CD8-positive, alpha-beta memory T cell (primary cell): ENCODE measurements at places on chromosomes 1 and 21. TPM values are rescaled to one million over a fixed set of nuclear protein-coding genes. Genes with fewer than 3 reads are reported as not detected.

Gene MYOM3
- not detected for total RNA-seq

DNA sequence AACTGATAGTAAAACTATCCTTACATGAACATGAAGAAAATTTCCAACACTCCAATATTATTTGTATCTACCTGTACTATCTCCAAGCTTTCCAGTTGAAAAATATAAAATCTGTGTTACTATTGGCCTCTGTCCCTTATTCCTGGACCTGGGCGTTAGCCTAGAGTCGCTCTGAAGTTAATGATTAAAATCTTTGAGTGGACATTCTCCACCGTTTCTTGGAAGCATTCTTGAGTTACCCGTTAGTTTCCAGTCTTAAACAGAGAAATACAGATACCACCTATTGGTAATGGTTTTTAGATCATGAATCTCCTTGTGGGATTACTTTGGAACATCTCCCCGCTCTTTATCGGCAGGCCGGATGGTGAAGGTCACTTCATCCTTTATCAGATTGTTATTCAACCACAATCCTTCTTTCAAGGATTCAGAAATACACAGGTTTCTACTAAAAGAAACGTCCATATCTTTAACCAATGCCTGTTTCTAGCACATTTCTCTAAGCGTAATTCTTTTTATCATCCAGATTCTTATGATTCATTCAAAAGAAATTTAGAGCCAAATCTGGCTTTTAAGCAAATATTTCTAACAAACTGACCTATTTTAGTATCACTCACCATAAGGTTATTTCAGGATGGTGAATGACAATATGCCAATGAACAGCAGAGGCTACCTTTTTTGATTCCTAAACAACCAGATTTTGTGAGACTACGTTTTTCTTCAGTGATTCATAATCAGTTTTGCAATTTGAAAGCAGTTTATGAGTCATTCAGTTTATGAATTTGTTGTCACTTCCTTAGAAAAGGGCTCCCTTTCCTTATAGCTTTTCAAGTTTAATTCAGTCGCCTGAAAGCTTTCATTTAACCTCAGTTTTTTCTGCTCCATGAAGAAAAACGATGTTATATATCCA is 70.2 kb upstream of the ERRFI1 start:
- no peaks in the 10 kb centered on the region for H3K27me3 ChIP-seq
- H3K36me3 ChIP-seq: no peaks in the 10 kb centered on the region

- H3K4me3 ChIP-seq: no peak overlapping the region
- no peaks in the 10 kb centered on the region for H3K36me3 ChIP-seq
- H3K27me3 ChIP-seq: no peaks in the 10 kb centered on the region
- no peaks in the 10 kb centered on the region for H3K4me1 ChIP-seq
- no peak overlapping the region for H3K27ac ChIP-seq
- DNase-seq: no peak
Observed at GRCh38 chr1:201365251-201365650, 12.2 kb downstream of the TNNT2 start.

GRCh38 chr21:14284481-14284880 is 68.5 kb downstream of the RBM11 start:
- H3K4me1 ChIP-seq: no peaks in the 10 kb centered on the region
- H3K27ac ChIP-seq: no peak overlapping the region
- no peak for DNase-seq

DNA sequence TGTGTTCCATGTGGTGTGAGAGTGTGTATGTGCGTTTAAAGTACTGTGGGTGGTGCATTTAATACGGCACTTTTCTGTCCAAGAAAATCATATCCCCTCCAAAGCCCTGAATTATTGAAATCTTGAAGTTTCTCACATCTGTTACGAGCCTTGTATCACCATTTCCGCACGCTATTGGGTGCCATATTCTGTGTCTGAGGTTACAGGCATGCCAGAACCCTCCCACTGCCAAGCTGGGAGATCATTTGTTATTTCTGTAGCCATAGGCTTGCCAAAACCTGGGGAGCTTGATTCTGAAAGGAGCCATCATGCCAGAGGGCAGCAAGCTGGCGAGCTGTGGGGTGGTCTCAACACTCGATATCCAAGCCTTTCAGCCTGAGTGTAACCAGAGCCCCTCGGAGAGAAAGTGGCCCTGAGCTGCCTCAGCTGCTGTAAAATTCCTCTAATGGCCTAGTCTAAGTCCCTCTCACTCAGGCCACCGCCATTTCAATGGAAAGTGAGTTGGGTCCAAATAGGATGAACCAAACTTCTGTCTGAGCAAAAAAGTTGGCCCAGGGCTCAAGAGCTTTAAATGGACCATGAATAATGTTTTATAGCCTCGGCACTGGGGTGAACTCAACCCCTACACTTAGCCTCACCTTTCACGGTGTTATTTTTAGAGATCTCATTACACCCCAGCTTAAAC is 298.4 kb upstream of the DUSP10 start:
- no peaks in the 10 kb centered on the region for H3K4me1 ChIP-seq
- H3K4me3 ChIP-seq: no peak overlapping the region
- H3K27me3 ChIP-seq: no peaks in the 10 kb centered on the region
- DNase-seq: no peak
- H3K36me3 ChIP-seq: no peaks in the 10 kb centered on the region

Gene PCNT
- total RNA-seq: 60.1 TPM

DNA sequence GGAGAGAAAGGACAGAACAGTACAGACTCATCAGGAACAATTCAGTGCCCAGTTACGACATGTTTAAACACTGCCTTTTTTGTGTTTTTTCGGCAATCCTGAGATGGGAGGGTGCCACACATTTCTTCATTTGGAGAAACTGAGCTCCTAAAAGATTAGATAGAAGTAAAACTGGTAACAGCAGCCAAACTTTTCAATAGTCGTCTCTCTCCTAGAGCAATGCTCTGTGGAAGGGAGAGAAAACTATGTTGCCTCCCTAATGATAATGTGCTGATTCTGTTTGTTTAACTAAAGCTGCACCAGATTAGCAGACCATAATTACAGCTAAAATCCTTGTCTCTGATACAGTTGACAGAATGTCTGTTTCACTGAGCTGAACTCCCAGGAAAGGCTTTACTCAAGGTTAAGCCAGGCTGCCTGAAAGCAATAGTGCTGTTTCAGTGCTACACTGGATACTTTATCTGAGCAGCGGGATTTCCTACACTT is 76.2 kb upstream of the CXADR start:
- no peak overlapping the region for H3K4me3 ChIP-seq
- H3K36me3 ChIP-seq: no peaks in the 10 kb centered on the region
- H3K27ac ChIP-seq: no peak overlapping the region
- DNase-seq: no peak

- no peaks in the 10 kb centered on the region for H3K36me3 ChIP-seq
- no peak overlapping the region for H3K27ac ChIP-seq
- no peaks in the 10 kb centered on the region for H3K27me3 ChIP-seq
Observed at GRCh38 chr1:53558739-53559315, 99.6 kb downstream of the DMRTB1 start.

DNA sequence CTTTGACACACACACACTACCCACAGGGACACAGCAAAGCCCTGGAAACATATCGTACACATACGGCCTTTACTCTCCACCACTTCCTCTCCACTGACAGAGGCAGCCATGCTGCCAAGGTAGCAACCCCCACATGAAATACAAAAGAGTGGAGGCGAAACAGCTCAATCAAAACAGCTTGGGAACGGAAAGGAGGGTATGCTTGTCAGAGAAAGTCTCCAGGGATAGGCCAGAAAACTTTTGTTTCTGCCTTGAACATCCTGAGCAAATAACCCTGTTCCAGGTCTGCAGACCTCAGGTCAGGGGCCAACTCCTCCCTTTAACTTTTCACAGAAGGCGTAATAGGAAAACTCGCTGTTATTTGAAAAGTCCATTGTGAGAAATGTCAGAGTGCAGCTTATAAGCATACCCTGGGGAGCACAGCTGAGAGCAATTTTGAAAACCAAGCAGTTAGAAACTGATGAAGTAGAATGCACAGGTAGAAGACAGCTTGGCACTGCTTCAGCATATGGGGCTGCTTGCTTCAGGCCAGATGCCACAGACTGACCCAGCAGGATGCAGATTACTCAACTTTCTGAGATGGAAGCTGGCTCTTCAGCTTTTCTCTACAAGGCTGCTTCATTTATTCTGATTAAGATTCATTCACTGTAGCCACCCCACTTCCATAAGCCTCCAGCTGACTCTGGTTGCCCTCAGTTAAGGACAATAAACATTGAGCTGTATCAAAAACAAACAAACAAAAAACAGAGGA is 18.0 kb downstream of the KIAA0319L start:
- peaks cover 56% of the 10 kb centered on the region for H3K4me1 ChIP-seq
- H3K27me3 ChIP-seq: no peaks in the 10 kb centered on the region
- H3K27ac ChIP-seq: no peak overlapping the region

DNA sequence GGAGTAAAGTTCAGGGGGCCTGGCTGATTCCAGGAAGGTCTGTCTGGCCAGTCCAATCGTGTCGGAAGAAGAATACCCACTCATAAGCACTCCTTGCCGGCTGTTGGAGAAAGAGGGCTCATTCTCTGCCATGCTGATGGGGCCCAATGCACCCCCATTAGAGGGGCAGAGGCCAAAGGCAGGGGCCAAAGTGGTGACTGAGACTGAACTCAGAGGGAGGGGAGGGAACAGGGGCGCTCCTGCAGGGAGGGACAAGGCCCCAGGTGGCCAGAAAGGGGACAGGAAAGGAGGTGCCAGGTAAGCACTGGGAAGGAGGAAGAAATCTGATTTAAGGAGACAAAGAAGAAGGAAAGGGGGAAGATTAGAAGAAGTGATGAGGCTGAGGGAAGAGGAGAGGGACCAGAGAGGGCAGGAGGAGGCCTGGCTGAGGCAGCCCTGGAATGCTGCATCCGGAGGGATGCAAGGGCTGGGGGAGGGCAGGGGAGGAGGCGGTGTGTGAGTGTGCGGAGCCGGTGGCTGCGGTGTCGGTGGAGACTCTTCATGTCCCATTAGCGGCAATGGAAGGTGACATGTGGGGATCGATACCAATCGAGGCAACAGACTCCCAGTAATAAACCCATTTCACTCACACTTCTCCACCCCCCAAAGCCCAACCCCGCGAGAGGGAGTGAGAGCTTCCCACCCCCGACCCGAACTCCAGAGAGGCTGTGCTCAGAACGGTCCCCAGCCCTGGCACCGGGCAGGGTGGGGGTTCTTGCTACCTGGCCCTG is 12.0 kb upstream of the ETV3L start:
- H3K27ac ChIP-seq: no peak overlapping the region
- no peaks in the 10 kb centered on the region for H3K27me3 ChIP-seq
- H3K36me3 ChIP-seq: no peaks in the 10 kb centered on the region
- no peak overlapping the region for H3K4me3 ChIP-seq
- DNase-seq: no peak

- H3K27me3 ChIP-seq: no peaks in the 10 kb centered on the region
- H3K4me3 ChIP-seq: no peak overlapping the region
- DNase-seq: no peak
- H3K4me1 ChIP-seq: peaks cover 11% of the 10 kb centered on the region
Observed at GRCh38 chr1:211843018-211843417, 12.5 kb upstream of the LPGAT1 start.

Gene ITLN2
- total RNA-seq: not detected

DNA sequence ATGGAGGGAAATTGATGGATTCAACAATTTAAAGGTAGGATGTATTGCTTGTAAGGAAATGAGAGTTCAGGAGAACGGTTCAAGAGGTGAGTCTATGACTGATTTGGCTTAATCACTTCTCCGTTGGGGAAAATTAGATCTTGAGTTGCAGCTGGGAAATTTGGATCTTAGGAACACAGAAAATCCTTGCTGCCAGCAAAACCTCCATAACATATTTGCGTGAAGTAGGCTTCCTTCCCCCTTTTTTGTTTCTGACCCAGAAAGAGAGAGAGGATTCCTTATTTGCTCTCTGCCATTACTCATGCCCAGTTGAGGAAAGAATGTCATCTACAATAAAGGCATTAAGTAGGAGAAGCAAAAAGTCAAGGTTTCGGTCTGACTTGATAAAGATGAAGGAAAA is 73.5 kb upstream of the PDC start:
- H3K27ac ChIP-seq: no peak overlapping the region
- no peaks in the 10 kb centered on the region for H3K27me3 ChIP-seq
- H3K4me3 ChIP-seq: no peak overlapping the region
- H3K36me3 ChIP-seq: no peaks in the 10 kb centered on the region

- H3K36me3 ChIP-seq: no peaks in the 10 kb centered on the region
- DNase-seq: no peak
- no peaks in the 10 kb centered on the region for H3K27me3 ChIP-seq
- no peak overlapping the region for H3K27ac ChIP-seq
- no peak overlapping the region for H3K4me3 ChIP-seq
- H3K4me1 ChIP-seq: no peaks in the 10 kb centered on the region
Observed at GRCh38 chr21:30271156-30271555, 11.6 kb downstream of the KRTAP24-1 start.

DNA sequence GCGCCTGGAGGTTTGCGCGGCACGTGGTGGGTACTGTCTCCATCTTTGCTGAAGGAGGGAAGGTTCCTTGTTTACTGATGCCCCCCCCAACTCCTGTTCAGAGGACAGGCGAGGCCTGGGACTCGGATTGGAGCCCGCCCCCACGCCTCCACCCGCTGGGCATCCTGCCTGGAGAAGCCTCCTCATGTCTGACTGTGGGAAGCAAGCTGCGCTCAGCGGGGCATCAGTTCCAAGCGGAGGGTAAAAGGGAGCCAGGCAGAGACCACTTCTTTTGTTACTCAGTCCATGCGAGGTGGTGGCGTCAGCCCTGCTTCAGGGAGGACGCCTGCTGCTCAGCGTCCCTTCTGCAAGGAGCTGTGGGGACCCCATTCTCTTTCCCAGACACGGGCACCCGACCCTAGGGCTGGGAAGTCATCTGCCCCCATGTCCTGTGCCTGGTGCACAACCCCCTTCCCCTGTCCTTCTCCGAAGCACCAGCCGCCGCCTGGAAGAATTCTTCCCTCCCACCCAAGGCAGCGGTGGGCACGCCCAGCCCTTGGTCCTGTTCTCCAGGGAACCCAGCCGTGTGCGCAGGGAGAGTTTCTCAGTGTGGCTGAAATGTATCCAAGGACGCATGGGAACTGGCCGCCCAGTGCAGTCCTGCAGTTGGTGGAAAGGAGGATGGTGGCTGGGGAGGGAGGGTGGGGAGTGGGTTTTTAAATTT is 414.0 kb downstream of the CAMTA1 start:
- H3K4me3 ChIP-seq: no peak overlapping the region
- H3K4me1 ChIP-seq: no peaks in the 10 kb centered on the region
- no peak for DNase-seq
- no peaks in the 10 kb centered on the region for H3K27me3 ChIP-seq
- no peak overlapping the region for H3K27ac ChIP-seq

DNA sequence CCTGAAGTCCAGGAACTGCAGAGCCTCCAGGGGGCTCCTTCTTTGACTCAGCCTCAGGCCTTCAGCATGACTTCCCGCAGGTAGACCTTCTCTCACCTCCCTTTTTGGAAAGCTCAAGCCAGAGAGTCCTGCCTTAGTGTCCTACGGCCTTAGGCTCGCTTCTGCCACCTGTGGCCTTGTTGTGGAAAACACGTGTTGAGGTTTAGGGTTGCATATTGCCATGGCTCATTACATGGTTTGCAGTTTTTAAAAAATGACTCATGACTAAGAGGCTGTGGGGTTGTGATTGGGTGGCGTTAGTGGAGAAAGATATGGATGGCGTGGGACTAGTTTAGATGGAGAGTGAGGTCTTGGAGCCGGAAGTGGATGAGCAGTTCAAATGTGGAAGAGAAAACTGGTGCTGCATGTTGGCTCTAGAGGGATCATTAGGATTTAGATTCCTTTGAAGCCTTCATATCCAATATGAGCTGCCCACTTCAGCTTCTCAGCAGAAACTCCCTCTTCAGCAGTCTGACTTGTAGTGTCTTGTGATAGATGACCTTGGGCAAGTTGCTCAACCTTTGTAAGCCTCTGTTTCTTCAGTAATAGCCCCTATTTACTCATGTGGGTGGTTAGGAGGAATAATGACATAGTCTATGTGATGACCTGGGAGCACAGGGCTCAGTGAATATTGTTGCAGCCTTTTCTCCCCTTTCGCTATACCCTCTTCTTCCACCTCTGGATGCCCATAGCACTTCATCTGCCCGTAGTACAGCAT is 6.5 kb upstream of the FGGY start:
- H3K4me1 ChIP-seq: peaks cover 17% of the 10 kb centered on the region
- no peaks in the 10 kb centered on the region for H3K36me3 ChIP-seq
- no peaks in the 10 kb centered on the region for H3K27me3 ChIP-seq
- no peak overlapping the region for H3K27ac ChIP-seq
